ENCODE measurements at places on chromosomes 5 and 9.

DNA sequence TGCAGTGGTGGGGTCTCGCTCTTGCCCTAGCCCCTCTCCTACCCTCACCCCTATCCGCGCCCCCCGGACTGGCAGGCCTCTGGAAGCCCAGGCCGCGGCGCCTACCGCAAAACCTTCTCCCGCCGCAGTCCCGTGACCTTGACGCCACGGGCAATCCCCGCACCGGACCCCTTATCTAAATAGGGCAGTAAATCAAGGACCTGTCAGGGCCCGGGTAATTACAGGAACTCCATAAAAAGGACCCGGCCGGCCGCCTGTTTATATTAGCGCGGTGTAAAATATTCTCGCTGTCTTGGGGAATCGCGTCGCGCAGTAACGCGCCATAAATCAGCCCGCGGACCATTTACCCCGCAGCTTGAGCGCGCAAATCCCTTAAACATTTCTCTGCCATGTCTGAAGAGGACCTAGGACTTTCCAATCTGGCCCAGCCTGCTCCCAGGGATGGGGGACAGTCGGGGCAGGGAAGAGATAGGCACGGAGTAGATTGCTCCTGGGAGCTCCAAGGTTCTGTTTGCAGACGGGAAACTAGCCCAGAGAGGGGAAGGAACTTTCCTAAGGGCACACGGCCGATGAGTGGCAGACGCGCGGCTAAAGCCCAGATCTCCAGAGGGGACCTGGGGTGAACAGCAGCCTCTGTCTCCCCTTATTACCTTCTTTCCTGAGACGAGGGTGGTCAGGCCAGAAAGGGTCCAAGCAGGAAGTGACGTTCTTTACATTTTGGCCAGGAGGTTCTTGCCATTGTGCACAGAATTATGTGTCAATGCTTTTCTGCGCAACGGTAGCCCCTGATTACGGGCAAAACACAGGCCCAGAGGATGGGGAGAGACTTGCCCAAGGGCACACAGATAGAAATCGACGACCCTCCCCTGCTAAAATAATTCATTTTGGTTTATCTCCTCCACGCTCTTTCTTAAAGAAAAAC is 4.8 kb upstream of the HAND1 start:
- no peak for DNase-seq

DNA sequence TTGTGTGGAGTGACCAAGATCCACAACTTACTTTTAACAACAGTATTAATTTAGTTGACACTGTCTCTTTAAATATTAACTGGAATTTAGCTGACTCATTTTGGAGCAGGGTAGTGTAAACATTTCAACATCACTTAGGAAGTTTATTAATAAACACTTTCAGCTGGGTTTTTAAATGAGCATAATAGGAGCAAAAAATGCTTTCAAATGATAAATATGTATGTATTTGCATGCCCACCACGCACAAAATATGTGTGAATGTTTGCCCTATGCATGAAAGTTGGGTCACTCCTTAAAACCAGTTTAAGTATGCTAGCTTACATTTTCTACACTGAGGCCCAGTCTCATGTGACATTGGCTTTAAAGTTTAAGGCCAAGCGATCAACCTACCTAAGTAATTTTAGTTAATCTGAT is 2.9 kb downstream of the ZFAND5 start:
- DNase-seq: peak; percentile 80

DNA sequence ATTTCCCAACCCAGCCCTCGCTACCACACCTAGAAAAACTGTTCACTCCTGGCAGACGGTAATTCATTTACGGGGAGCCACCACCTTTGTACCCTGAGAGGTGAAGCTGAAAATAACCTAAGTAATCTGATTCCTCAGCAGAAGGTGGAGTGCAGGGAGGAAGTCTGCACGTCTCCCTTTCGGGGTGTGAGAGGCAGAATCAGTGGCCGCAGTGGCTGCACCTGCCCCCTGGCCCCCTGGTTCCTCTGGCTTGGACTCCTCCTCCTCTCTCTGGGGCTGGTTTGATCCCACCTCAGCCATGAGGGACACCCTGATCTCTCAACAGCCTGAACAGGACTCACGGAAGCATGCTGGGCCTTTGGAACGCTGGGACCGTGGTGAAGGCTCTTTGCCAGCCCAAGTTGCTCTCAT is 10.5 kb downstream of the TMEM174 start:
- DNase-seq: peak; percentile 38

DNA sequence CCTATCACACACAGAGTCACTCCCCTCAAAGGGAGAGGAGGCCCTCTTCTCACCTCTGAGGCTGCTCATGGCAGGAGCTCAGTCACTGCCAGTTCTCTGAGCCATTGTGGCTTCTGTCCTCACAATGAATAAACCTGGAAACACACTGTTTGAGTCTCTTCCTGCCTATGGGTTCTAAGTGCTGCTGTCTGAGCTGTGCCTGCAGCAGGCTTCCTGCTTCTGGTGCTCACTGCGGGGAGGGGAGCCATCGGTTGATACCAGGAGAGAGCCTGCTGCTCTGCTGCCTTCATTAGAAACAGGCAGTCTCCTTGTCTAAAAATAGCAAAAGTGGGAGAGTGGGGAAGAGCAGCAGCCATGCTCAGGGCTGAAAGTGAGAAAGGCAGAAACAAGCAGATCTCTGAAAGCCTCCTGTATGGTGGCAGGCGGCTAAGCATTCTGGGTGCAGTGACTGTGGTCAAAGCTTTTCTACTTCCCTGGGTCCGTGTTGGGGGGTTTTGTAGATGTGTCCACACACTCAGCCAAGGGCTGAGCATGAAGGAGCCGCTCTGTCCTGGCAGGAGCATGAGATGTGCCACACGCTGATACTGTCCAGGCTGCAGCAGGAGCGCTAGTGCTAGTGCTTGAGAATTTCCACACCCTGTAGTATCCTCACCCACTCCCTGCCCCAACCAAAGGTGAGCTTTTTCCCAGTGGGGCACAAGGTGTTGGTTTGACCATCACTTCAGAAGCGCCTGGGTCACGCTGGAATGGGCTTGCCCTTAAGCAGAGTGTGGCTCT is 34.2 kb downstream of the PRKACG start:
- no peak for DNase-seq

DNA sequence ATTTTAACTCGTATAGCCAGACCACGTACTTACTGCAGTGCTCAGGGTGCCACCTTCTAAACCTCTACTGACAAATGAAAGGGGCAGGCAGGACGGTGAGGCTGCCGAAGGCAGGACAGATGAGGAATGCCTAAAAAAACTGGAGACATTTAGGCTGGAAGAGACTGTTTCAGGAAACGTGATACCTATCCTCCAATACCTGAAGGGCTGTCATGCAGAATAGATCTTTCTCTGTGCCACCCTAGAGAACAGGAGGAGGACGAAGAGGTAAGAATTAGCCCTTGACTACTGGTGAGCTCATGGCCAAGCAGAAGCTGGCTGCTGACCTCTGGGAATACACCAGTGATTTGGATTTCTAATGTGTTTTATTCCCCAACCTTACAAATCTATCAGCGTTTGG is 139.4 kb downstream of the EFNA5 start:
- DNase-seq: no peak

- no peak for DNase-seq
Observed at GRCh38 chr5:139856714-139857113, 61.1 kb downstream of the PSD2 start.

DNA sequence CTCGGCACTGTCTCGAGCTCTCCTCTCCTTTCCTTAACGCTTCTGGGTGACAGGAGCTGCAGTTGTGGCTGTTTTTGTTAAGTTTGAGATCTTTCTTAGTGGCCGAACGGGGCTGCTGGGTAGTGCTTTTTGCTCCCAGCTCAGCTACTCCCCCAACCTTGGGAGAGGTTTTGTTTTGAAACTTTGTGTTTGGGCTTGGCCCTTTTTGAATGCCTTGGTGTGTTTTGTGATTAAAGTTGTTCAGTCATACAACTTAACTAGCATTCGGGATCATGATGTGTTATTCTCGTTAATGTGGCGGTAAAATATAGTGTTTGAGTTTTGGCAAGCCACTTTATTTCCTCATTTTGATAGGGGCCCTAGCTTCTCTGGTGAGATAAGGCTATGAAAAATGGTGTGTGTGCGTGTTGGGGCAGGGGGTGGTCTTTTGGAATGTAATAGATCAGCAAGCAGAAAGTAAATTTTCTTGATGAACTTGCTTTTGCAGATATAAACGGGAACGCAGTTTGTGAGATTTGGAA is 1.1 kb downstream of the KDM3B start:
- peak; percentile 35 for DNase-seq

GRCh38 chr5:125402787-125403186 is 656.3 kb upstream of the ZNF608 start:
- DNase-seq: peak; percentile 2

DNA sequence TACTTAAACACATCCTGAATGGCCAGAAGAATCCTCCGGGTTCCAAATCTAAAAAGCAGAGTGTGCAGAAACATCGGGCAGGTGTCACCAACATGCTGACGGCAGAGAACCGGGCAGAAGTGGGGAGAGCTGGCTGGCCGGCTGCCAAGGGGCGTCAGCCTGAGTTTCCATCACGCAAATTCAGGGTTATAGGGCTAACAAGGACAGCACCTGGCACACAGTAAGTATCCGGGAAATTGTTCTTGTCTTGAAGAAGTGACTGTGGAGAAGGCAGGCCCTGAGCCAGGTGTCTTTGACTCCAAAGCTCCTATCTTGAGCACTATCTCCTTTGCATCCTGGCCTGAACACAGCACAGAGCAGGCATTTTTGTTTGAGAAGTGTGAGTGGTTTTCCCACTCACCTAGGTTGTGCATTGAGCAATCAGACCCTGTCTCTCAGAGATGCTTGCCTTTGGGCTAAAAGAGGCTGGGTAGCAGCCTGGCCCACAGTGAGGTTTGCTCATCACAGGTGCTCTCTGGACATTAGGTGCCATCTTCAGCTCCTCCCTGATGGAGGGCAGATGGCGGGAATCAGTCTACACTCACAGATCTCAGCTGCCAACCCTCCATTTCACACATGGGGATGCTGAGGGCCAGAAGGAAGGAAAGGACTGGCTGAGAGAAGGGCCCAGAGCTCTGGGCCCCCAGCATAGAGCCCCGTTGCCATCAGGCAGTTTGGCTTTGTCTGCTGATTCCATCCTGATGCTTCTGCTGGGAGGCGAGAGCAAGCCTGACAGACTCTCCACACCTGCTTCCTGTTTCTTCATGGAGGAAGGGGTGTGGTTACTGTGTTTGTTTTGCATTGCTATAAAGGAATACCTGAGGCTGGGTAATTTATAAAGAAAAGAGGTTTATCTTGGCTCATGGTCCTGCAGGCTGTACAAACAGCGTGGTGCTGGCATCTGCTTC is 52.8 kb downstream of the WHRN start:
- DNase-seq: no peak

DNA sequence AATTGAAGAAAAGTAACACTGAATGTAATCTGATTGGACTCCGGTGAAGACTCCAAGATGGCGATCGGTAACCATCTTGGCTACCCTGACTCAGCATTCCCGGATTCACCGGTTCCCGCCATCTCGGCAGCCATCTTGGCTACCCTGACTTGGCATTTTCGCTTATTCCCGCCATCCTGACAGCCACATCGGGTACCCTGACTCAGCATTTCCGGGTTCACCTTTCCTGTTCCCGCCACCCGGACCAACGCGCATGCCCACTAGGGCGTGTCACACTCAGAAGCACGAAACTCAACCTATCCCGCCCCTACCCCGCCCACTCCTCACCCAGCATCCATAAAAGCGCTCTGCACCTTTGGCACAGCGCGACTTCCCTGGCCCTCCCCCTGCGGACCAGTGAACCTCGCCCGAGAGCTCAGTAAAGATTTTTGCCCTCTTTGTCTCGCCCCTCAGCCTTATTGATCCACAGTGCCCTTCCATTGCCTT is 17.2 kb downstream of the SPTLC1 start:
- DNase-seq: peak; percentile 89

DNA sequence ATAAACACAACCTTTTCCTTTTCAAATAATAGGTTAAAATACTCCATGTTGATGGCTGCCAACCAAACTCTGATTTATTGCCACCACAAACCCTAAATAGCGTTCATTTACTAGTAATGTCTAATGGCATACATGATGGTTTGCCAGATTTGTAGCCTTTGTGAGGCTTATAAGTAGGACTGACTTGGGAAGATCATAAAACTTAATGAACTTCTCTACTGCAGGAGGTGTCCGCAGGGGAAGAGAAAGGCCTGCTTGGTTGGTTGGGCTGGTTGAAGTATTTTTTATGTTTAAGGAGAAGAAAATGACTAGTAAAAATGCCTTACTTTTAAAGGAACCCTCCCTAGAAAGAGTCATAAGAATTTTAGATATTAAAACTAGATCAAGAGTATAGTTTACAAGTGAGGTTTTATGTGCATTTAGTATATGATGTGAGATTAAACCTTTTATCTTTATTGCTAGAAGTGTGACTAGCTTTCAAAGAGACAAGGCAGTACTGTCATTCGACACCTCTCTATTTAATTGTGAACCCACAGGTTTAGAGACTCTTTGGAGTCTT is 5.0 kb downstream of the PBX3 start:
- DNase-seq: no peak

- no peak for DNase-seq
Observed at GRCh38 chr9:4443439-4443838, 46.8 kb upstream of the SLC1A1 start.

DNA sequence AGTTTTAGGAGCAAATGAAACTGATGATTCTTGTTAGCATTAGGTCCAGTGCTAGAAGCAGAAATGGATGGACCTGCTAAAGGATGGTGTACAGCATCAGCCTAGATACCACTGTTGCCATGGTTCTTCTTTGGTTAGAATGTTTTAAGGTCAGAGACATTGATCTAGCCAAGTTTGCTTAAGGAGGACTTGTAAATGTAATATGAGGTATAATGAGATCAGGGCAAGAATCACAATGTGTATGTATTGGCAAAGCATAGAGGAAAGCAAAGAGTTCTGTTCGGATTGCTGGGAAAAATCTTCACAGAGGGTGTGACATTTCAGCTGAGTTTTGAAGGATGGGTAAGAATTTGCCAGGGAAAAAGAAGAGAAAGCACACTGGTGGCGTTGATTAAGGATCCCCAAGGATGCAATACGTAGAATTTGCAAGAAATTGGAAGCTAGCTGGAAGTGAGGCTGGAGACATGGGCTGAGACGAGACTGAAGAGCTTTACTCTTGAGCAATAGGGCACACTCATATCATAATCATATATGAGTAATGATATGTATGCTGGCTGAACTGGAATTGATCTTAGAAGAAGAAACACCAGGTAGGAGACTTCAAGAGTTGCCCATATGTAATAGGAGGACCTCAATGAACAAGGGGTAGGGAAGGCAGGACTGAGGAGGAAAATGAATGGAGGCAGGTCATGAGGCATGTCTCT is 102.0 kb downstream of the ZNF462 start:
- DNase-seq: no peak

- no peak for DNase-seq
Observed at GRCh38 chr5:79459626-79460025, 54.3 kb downstream of the HOMER1 start.

DNA sequence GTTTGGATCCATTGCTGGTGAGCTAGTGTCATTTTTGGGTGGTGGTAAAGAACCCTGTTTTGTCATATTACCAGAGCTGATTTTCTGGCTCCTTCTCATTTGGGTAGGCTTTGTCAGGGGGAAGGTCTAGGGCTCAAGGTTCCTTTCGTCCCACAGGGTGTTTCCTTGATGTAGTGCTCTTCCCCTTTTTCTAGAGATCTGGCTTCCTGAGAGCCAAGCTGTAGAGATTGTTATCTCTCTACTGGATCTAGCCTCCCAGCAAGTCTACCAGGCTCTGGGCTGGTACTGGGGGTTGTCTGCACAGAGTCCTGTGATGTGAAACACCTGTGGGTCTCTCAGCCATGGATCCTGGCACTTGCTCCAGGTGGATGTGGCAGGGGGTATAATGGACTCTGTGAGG is 145.9 kb downstream of the HINT1 start:
- DNase-seq: no peak
